Muscle of leg (tissue), 16 donors: ENCODE measurements at places on chromosomes 16 and 17.

- DNase-seq: no peak
These were observed 62.6 kb upstream of the ENDOV start for GRCh38 chr17:80352216-80352895.

GRCh38 chr17:36936455-36937000 is 747 bp upstream of the LHX1 start:
- no peak for DNase-seq

- DNase-seq: no peak
These were observed 11.3 kb upstream of the RNPS1 start for GRCh38 chr16:2278956-2279800.

- DNase-seq: no peak
These were observed 12.9 kb downstream of the CIITA start for GRCh38 chr16:10889855-10890254.

- peak; percentile 70 for DNase-seq
These were observed 3.8 kb downstream of the TTYH2 start for GRCh38 chr17:74217037-74217730.

DNA sequence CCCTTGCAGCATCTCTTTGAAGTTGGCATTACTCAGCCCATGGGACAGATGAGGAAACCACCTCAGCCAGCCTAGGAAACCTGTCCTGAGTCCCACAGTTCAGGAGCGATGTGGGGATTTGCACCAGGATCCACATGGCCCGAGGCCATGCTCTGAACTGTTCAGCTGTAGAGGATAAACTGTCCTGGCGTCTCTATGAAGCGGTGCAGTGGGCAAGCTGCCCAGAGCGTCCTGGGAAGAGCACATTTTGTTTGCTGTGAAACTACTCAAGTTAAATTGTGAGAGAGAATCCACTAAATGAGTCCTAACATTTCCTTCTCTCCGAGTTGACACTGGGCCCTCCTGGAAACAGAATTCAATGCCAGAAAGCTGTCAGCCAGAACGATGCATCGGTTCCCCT is 276.6 kb upstream of the TNRC6C start:
- DNase-seq: peak; percentile 96

GRCh38 chr17:36934692-36935630 is 2.3 kb upstream of the LHX1 start:
- no peak for DNase-seq

DNA sequence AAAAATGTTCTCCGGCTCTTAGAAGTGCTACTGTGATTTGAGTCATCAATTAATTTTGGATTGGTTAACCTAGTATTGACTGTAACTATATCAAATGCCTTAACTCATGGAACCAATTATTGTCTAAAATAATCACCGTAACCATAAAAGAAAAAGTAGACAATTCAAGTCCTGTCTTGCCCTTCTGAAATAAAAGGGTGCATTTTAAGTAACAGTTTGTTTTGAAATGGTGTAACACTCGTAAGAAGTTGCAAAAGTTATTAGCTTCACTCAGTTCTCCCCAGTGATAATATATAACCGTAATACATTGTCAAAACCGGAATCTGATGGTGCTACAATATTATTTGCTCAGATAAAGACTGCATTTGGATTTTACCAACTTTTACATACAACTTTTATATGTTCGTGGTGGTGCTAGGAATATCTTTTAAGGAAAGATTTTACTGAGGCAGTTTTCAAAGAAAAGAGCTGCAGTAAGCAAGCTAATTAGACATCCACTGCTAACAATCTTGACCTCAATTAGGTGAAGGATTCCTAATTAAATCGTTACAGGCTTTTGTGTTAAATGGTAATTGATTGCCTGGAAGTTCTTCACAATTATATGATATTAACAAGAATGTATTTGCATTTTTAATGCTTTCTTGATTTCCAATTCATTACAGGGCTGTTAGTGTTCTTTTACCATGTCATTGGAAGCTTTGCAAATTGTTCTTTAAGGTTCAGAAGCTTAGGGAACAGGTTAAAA is 413.1 kb upstream of the MON1B start:
- no peak for DNase-seq

DNA sequence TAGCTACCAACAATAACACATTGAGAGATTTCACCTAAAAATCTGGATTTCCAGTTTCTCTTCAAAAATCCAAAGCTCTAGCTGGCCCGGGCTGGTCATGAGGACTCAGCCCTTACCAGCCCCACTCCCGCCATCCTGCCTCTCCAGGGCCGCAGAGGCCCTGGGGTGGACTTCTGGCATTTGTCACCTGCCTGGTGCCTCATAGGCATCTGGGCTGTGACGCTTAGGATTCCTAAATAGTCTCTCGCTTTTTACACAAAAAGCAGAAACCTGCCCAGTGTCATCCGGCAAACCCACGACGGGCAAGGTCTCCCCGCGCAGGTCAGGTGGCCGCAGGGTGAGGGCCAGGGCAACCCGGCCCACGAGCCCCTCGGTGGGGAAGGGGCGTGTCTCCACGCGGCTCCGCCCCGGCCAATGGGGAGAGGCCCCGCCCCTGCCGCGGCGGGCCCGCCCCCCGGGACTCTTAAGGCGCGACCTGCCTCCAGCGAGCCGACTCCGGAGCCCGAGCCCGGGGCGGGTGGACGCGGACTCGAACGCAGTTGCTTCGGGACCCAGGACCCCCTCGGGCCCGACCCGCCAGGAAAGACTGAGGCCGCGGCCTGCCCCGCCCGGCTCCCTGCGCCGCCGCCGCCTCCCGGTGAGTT is at the start of gene VASN:
VASN (plus strand) TSS at position 492 of the 644 bp plus-strand sequence. CDS start 9,030 bp downstream, outside the sequence.
- peak; percentile 87 for DNase-seq

GRCh38 chr17:67841992-67842391 is 16.7 kb downstream of the BPTF start:
- DNase-seq: no peak

DNA sequence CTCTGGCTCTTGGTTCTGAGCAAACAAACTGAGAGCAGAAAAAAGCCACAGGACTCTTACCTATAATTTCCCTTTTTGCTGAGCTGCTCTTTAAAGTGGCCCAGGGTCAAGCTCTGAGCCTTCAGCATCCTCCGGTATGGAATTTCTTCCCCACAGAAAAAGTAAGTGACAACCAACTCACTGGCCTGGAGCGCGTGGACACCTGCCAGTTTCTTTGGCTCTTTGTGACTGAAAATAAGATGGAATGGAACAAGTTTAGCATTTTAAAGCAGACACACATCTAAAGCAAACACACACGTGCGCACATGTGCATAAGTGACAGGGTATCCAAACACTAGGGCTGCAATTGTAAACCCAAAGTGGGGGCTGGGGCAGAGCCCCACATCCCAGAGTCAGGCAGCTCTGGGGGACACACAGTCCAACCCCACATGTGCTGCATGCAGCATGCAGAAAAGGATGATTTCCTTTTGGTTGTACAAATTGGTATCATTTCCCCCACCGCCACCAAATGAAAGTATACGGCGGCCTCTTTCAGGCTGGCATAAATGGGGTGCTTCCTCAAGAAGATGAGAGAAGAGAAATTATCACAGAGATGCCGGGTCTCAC is 27.5 kb downstream of the AXIN2 start:
- DNase-seq: peak; percentile 49

- DNase-seq: no peak
These were observed 2.3 kb upstream of the ARMC5 start for GRCh38 chr16:31456988-31457360.

DNA sequence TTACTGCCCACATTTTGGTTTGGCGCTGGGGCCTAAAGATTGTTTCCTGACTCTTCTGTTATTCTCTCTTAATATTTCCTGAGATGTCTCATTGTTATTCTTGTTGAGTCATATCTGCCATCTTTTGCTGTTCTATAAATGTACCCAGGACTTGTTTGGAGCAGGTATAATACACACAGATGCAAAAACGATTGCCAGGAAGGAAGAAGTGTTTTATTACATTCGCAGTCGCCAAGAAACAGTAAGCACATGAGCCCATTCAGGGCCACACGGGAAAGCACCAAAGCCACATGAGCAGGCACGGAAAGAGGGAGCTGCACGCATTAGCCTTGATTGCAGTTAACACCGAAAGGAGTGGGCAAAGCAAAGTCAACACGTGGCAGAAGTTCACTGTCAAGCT is 70.2 kb downstream of the ARHGAP44 start:
- DNase-seq: peak; percentile 21

DNA sequence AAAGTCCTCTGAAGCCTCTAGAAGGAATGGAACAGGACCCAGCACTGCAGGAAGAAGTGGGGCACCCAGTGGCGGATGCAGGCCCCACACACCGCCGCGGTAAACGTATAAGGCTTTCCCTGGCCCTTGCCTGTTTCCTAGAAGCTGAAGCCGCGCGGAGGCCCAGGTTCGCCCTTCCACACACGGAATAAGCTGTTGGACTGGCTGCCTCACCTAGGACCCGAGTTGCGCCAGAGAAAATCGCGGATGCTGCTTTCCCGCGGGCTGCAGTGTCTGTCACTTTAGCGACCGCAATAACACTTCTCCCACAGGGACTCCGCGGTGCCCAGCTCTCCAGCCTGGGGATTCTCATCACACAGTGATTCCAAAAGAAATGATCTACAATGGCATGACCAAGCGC is 1736.9 kb downstream of the TP53TG3F start:
- DNase-seq: no peak

DNA sequence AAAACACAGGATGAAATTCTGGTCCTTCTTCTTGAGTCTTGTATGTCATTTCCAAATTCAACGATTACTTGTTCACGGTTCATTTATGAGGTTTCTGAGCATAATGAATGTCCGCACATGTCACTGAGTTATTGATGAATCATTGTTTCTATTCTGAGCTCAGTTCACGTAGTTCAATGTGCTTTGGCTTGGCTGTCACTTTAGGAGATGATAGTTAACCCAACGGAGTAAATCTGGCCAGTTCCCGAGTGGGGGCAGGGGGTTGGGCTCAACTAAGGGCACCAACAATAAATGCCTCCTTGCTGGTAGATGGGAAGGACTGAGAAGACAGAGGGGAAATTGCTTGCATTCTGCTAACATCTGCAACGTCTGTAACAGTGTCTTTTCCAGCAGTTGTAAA is 239.4 kb upstream of the HSBP1 start:
- DNase-seq: no peak

GRCh38 chr17:57586196-57586740 is 158.8 kb downstream of the CCDC182 start:
- no peak for DNase-seq
